Fibroblast of the aortic adventitia (primary cell): ENCODE measurements at places on chromosomes 2 and 18. TPM values are rescaled to one million over a fixed set of nuclear protein-coding genes. Genes with fewer than 3 reads are reported as not detected.

SH3RF3 gene
- total RNA-seq: 2.1 and 8.4 TPM in 2 replicates

ALPP gene
- not detected in 2 replicates for total RNA-seq

PNO1 gene
- total RNA-seq: 4.1 and 9.5 TPM in 2 replicates

ADCYAP1 gene
- 0.16 and 0.72 TPM in 2 replicates for total RNA-seq
